Activated CD4-positive, alpha-beta memory T cell treated with anti-CD3 and anti-CD28 coated beads, Interleukin-2, amount 10 ng/mL, durations not matched to agents 7 days and 5 days (primary cell): ENCODE measurements at places on chromosomes 16 and 17. TPM values are rescaled to one million over a fixed set of nuclear protein-coding genes. Genes with fewer than 3 reads are reported as not detected.

DNA sequence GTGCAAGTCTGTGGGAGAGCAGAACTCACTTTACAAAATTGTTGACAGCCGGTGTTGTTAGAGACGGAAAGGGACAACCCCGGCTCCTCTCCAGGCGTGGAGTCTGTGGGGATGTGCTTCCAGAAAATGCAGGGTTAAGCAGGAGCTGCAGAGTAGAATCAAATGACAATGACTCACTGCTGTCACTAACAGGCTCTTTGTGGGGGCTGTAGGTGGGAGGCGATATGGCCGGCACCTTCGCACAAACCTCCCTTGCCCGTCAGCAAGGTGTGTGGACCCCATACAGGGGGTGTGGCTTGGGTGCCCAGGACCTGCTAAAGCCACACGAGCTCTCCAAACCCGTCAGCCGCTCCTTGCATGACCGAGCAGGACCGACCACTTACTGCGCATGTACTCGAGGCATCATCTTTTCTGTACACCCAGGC, 5.8 kb downstream of the PDK2 start:
- DNase-seq = no peak

TBC1D3G gene
- not detected for total RNA-seq

DNA sequence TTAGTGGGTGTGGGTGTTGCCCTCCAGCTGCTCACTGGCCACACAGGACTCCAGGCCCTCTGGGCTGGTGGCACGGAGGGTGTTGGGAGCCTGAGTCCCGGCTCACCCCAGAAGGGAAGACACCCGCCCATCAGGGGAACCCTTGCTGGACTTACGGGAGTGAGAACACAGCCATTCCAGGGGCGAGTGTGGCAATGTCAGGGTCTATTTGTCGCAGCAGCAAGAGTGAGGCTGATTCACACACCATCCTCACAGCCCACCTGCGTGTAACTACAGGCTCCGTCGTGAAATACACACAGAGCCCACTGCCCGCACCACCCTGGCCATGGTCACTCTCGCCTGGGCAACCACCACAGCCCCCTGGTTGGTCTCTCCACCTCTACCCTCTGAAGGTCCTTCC, 17.8 kb upstream of the AATK start:
- no peak for DNase-seq

GRCh38 chr17:41015454-41015853, 6.5 kb upstream of the KRTAP3-1 start:
- no peak for DNase-seq

GRCh38 chr17:49696233-49696761, 11.5 kb downstream of the SLC35B1 start:
- peak; percentile 76 for DNase-seq

- no peak for DNase-seq
Observed at GRCh38 chr17:53032861-53033271, 789.9 kb upstream of the KIF2B start.

DNA sequence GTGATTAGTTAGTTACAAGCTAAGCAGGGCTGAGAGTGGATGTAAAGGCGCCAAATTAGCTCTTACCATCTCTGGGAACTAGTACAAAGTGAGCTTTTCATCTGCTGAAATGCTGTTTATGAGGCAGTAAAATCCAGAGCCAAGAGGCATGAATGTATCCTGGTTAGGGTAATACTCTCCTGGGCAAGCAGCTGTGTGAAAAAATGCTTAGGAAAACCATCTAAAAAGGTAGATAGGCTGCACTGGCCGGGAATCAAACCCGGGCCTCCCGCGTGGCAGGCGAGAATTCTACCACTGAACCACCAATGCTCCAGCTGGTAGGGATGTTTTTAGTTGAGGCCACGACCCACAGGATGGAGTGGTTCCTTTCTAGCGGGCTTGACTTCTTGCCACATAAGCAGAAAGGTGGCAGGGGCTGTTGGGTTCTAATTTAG, 23.0 kb downstream of the VAC14 start:
- no peak for DNase-seq

GRCh38 chr17:55327225-55328088, 62.7 kb downstream of the HLF start:
- no peak for DNase-seq

SPN gene
- 341 TPM for total RNA-seq

STH gene
- total RNA-seq = not detected

GRCh38 chr16:30064729-30065101, 845 bp upstream of the ALDOA start:
- no peak for DNase-seq

- DNase-seq = no peak
Observed at GRCh38 chr16:8776129-8776584, 21.3 kb downstream of the TMEM186 start.

GRCh38 chr16:15954814-15955151, 5.4 kb downstream of the ABCC1 start:
- DNase-seq = no peak

GDPD3 gene
- total RNA-seq = 11.5 TPM

DNA sequence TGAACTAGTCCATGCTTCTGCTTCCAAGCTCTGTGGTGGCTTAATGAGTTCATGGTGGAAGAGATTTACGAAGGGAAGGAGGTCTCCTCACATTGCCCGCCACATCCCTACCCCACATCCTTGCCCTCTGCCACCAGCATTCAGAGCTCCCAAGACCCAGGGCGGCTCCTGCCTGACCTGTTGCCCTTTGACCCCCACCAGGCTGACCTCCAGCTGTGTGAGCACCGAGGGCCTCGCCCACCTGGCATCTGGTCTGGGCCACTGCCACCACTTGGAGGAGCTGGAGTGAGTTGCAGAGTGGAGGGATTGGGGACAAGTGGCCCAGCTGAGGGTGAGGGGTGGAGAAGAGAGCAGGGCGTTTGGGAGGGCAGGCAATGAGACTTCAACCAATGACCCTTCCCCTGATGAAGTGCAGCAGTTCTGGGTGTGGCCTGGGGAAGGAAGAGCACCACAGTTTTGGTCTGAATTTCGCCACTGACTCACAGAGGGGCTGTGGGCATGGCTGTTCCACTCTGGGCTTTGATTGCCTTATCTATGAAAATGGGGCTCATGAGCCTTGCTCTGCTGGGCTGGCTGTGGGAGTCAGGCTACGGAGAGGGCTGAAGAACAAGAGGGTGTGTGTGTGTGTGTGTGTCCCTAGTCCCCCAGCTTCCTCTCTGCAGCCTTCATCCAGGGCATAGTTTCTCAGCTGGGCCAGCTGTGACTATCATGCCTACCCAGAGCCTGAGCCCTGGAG, 22.6 kb upstream of the CPNE2 start:
- DNase-seq = no peak

DNA sequence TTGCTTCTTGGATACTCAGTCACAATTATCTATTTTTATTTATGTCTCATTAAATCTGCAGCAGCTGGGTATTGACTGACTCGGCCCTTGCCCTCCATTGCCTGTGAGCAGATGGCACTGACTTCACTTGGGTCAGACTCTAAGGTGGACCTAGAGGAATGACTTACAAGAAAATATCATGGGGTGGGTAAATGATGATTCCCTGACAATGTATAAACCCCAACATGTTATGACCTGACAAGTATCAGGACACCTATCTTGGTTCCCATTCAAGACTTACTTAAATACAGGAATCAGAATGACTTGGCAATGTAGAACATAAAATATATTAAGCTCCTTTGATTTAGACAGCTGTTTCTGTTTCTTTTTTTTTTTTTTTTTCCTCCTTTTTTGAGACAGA, 953.5 kb downstream of the CDH11 start:
- no peak for DNase-seq

DNA sequence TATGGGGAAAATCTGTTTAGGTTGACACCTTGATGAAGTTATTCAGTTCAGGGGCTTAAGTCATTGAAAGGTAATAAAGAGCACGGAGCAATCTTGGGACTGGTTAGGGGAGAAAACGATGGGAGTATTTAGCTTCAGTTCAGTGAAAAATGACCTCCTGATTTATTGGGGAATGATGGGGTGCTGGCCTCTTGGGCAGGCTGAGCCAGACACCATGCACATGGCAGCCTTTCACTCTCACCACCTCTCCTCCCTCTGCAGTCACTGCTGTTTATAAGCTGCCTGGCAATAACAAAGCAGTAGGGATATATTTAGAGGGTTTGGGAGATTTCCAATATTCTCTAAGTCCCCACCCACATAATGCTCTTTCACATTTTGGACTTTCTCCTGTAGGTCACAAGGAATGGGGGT, 140.5 kb upstream of the HS3ST2 start:
- DNase-seq = no peak

GRCh38 chr16:9048302-9048700, 43.1 kb upstream of the HAPSTR1 start:
- no peak for DNase-seq

GRCh38 chr16:78882751-78883150, 717.8 kb downstream of the MAF start:
- DNase-seq = peak; percentile 52

NPIPB8 gene
- total RNA-seq = not detected

JPH3 gene
- not detected for total RNA-seq

MT4 gene
- not detected for total RNA-seq

INCA1 gene
- 0.25 TPM for total RNA-seq

KRTAP1-5 gene
- not detected for total RNA-seq

DNA sequence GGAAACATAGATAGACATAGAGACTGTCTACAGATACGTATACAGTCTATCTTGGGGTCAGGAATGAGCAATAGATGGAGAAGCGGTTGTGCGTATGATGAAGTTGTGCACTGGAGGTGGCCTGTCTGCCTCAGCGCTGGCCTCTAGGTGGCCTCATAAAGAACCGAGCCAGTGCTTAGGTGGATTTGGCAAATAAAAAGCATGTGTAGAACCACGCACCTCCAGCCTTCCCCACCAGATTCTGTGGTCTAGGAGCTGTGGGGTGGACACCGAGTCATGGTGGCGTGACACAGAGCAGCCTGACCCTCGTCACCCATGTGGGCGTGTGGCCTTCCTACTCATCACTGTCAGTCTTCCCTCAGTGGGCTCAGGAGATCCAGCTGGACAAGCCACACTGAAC, 34.0 kb downstream of the PGS1 start:
- peak; percentile 63 for DNase-seq

DNA sequence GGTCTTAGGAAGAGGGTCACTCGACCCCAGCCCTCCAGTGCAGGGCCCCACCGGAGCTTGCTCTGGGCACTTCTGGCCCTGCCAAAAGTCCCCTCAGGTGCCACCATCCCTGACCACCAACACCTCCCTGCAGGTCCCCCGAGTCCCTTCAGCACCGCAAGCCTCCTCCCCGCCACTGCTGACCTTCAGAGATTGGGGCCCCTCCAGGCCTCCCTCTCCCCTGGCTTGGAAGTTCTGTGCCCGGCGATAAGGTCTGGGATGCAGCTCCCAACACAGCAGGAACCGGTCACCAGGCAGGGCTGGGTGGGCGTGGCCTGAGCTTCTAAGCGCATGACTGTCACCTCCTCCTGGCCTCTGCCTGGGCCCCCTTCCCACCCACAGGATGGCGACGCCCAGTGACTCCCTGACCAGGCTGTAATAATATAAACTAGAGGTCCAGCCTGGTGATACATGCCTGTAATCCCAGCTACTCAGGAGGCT, 11.2 kb downstream of the PIEZO1 start:
- no peak for DNase-seq

DNA sequence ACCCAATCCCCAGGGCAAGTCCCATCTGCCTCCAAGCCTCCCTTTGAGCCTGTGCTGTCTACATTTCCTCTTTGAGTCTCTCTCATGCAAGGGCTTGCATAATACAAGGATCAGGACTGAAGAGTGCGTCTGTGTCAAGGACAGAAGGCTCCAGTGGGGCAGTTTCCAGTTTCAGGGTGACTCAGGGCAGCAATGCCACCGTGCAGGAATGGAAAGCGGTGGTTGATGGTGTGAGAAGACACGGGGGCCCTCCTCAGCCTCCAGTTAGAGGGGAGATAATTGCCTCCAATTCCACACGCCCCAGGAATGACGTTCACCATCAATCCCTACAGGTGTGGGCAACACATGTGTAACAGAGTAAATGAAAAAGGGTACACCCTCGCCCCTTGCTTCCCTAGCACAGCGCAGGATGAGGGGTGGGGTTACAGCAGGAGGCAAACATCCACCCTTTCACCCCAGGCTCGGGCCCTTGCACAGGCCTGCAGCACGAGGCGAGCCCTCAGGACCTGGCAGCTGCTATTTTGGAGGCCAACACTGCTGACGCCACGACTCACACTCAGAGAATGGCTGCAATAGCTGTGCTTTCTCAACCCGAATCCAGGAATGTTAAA, 24.8 kb upstream of the SLC25A19 start:
- no peak for DNase-seq

- DNase-seq = no peak
Observed at GRCh38 chr17:37256627-37257026, 119.2 kb upstream of the C17orf78 start.

DNA sequence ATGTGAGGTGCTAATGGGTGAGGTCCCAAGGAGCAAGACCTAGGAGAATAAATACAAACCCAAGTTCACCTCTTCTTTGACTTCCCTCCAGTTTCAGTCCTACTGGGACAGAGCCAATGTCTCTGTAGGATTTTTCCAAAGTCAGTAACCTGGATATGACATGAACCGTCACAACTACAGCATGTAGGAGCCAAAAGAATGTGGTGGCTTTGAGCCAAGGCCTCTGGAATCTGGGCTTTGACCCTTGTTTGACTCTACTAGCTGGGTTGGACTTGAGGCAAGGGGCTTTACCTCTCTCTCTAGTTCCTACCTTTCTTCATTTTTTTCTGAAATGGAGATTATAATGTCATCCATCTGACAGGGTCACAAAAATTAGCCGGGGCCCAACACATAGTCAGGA, 91.4 kb downstream of the CACNG3 start:
- no peak for DNase-seq

DNA sequence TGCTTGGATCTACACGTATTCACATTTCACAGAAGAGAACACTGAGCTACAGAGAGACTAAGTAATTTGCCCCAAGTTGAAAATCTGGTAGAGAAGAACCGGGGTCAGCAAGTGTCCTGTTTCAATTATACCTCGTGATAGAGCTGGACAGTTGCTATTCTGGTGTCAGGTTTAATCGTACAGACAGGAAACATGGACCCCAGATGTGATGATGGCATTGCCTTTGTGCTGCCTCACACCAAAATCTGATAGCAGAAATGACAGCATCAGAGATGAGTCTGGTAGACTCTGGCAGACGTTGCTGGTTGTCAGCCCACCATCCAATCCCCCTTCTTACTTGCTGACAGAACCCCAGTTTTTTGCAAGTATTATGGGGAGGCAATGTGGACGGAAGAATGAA, 112.1 kb upstream of the FOXF1 start:
- no peak for DNase-seq

KIF2B gene
- not detected for total RNA-seq

GRCh38 chr17:57954397-57955182, 622 bp downstream of the CUEDC1 start:
- no peak for DNase-seq

DNA sequence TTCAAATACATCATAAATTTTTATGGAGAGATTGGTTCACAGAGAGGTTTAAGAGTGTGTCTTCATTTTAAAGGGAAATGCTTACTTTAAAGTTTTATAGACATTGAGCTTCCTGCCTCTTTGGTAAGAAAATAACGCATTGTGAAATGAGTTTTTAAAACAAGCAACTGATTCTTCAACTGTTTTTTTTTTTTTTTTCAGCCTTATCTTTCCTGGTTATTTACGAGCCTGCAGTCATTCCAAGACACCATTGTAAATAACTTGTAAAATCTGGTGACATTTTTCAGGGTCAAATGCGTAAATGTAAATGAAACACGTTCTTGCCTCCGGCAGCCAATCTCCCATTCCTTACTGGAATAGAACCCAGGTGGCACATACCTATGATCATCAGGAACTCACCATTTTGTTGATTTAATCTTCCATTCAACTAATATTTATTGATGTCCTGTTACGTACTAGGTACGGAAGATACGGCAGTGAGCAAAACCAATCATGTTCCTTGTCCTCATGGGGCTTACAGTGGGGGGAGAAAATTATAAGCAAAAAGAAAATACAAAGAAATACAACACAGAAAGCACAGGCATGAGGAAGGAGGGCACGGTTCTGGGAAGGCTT, 33.2 kb upstream of the CDYL2 start:
- DNase-seq = no peak

SGSM2 gene
- 45.4 TPM for total RNA-seq

GLTPD2 gene
- not detected for total RNA-seq
